Activated T-cell treated with anti-CD3 and anti-CD28 coated beads, Interleukin-2, amount 50 U/mL, for 48 hours (primary cell): ENCODE measurements at places on chromosomes 3 and 15.

- no peak for DNase-seq
Observed at GRCh38 chr3:182212479-182213076, 500.9 kb downstream of the SOX2 start.

GRCh38 chr15:100463515-100463914 is 65.2 kb downstream of the CERS3 start:
- DNase-seq, result no peak

DNA sequence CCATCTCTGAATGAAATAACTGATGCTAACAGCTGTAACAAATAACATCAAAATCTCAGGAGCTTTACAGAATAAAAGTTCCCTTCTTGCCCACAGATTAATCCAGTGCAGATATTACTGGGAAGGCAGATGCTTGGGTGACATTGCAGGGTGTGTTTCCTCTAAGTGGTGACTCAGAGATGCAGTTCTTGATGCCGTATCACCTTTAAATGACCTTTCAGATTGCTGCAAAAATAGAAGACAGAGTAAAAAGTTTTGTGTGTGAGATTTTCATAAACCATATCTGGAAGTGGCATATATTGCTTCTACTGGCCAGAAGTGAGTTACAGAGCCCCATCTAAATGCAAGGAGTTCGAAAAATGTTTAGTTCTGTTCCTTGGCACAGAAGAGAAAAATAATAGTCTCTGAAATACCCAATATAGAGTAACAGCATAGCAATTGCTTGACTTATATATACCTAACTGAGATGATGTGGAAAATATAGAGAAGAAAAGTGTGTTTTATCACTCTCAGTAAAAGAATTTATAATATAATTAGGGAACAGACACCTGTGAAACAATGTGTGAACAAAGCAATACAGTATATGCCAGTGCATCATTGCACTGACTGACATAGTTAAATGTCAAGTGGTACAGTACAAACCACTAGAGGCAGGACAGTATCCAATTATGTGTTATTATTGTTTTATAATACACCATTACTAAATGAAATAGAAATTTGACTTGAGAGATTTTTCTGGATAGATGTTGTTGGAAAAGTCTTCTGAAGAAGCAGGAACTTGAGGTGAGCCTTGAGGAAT is 430.7 kb upstream of the CBLB start:
- DNase-seq, result no peak

DNA sequence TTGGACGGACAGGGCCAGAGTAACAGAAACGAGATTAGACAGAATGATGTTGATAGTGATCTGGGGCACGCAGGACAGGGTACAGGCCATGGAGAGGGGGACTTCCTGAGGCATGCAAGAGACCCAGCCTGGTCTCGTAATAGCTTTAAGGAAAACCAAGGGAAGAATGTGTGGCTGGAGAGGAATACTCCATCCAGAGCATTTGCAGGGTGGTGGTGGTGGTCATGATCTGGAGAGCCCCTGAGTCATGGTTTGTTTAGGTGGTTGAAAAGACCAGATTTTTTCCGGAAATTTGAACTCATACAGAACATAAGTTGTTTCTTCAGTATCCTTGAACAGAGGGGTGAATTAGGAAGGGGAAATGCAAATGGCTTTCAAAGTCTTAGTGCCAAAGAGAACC is 138.5 kb downstream of the DUT start:
- no peak for DNase-seq

GRCh38 chr3:11774296-11774877 is 72.3 kb downstream of the TAMM41 start:
- no peak for DNase-seq

- DNase-seq, result no peak
Observed at GRCh38 chr15:74573987-74574386, 33.0 kb downstream of the ARID3B start.

GRCh38 chr15:48456134-48456533 is 124.9 kb downstream of the DUT start:
- no peak for DNase-seq

DNA sequence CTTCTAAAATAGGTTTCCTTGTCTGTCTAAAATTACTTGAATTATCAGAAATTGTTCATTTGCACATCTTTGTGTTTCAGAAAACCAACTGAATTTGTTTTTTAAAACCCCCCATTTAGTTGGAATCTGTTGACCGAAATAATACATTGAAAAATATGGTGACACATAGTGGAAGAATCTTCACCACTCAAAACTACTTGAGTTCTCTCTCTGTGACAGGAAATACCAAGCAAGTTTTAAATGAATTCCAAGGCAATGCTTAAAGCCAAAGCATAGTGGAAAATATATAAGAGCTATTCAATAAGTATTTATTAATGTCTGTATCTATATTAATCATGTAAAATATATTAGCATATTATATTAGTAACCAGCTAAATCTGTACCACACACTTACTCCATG is 224.9 kb upstream of the COL8A1 start:
- no peak for DNase-seq

DNA sequence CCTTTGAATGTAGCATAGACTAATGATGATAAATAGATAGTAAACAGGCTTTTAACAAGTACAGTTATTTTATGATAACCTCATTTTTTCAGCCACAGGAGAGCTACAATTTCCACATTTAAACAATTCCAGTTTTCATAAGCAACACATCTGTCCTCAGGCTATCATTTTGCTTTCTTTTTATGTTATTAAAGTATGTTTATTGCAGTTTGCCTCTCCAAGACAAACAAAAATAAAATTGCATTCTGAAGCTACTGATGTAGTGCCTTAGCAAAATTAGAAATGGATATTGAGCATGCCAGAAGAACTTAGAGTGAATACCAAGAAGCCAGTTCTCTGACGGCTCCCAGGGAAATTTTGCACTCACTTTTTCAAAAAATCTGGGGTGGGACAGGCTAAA is 140.6 kb upstream of the ABHD17C start:
- no peak for DNase-seq

DNA sequence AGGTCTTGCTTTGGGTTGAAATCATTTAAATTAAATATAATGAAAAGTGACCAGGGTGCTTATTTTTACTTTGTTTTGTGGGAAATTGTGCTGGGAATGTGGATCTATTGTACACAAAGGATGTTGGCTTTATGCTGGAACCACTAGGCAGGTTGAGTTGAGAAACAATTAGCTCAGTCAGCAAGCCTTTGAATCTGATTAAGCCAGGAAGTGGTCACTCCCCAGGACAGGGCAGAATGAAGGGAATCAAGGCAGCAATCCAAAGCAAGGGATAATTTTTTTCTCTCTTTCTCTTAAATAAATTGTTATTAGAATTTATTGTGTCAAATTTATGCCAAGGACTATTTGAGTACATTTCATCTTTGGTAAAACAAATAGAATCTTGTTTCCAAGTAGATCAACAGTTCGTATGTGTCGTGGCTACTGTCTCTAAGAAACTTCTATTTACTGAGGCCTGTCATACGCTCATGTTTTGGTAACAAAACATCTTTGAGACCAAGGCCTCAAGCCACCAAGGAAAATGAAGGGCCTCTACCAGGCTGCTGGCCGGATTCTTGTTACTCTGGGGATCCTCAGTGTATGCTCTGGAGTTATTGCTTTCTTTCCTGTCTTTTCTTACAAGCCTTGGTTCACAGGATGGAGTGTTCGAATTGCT is at the start of gene TMEM212:
TSS of gene TMEM212 (plus strand) at position 486 of the 655 bp plus-strand sequence. CDS start at position 521, 35 bp downstream.
- DNase-seq, result no peak

DNA sequence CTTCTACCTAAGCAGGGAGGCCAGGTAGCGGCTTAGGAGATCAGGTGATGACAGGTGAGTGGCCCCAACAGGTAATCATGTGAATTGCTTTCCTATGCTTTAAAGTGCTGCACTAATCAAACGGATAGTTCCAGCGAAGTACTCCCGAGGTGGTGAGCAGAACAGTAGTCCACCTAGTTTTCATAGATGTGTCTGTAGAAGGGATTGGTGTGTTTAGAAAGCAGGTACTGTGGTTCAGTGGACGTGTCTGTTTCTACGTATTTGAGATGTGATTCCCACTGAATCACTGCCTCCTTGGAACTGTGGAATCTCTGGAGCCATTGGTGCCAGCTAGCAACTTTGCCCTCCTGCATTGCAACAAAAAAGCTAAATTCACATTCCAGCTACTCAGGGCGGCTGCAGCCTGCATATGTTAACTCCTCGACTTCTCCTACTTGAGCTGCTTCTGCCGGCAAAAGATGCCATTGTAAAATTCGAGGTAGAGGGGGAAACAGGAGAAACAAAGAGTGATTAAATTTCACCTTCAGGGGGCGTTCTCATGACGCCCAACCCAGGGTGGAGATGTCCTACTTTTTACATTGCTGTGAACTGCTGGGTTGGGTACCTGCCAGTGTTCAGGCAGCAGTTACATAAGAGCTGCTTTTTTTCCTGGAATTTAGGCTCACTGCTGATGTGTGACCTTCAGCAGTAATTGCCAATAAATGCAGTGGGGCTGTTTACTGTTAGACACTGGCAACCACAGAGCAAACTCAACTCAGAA is 227.3 kb downstream of the ITPR1 start:
- DNase-seq, result no peak

DNA sequence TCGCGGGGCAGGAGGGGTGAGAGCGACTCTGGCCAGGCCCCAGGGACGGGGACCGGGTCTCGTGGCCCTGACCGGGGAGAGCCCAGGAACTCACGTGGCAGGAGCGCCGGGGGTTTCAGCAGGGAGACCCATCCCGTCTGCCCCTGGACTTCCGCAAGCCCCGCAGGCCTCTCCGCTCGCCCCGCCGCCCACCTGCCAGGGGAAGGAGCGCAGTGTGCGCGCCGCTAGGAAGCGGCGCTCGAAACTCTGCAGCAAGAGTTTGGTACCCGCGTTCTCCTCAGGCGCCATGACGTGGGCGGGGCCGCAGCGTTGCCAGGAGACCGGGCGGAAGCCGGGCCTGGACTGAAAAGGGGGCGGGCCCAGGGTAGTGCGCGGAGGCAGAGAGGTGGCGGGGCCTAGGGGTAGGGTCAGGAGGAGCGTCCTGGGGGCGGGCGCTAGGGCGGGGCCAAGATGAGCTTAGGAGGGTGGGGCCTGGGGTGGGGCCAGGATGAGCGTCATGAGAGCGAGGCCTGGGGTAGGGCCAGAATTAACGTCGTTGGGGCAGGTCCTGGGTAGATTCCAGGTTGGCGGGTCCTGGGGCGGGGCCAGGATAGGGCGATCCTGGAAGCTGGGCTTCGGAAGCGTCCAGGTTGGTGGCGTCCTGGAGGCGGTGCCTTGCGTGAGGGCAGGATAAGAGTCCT is 29.7 kb downstream of the ALG1L2 start:
- peak; percentile 98 for DNase-seq

DNA sequence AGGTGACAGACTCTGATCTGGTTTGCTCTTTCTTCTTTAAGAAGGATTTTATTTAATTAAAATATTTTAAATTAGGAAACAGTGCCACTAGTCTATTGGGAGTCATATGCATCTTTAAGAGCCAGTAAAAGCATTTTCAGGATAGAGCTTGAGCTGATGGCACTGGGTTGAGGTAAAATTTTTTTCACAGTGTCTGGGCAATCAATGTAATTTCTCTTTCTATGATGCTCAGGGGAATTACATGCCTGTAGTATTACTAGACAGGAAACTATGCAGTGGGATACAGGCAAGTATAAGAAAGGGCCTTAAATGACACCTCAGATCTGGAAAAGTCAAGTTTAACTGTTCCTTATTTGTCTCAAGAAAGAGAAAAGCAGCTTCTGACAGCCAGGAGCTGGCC is 76.4 kb downstream of the GAP43 start:
- no peak for DNase-seq

DNA sequence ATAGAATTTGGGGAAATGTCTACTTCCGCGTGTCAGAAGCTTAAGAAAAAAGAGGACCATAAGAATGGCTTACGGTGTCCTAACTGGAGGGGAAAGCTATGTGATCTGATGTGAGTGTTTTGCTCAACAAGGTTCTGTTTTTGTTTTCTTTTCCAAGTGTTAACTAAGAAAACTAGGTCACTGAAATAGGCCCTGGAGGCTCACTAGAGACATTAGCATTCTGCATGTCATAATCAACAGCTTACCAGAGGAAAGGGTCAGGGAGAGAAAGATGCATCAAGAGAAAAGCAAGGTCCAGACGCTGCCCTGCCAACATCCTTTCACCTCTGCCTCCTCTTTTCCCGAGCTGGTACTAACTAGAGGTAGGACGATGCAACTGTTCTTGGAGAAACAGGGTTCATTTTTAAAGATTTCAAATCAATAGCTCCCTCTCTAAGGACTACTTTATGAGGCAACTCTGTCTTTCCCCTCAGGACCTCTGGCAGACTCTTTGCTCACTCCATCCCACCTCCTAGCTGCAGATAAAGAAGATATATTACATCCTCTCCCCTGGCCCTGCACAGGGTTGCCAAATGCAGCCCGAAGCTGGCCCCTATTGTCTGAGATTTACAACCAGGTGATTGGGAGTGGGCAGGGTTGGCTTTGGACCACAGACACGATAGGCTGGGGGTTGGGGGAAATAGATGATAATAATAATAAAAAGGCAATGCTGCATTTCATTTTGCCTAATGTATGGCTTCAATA is 209.9 kb upstream of the SLC2A2 start:
- no peak for DNase-seq

- DNase-seq, result no peak
Observed at GRCh38 chr3:172658344-172659245, 52.3 kb downstream of the NCEH1 start.

DNA sequence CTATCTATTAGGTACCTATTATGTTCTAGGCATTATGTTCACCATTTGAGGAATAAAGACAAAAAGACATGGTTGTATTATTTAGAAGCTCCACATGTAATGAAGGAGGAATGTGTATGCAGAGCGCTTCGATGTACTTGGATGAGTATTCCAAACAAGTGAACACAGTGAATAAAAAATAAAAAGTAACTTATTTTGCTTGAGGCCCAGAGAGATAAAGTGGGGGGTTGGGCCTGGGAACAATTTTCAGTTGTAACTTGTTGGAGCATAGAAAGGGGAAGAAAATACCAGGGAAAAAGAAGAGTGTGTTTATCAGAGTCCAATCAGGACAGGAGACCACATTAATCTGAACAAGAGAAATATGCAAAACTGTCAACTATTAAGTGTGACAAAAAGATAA is 445.7 kb upstream of the BCHE start:
- no peak for DNase-seq

DNA sequence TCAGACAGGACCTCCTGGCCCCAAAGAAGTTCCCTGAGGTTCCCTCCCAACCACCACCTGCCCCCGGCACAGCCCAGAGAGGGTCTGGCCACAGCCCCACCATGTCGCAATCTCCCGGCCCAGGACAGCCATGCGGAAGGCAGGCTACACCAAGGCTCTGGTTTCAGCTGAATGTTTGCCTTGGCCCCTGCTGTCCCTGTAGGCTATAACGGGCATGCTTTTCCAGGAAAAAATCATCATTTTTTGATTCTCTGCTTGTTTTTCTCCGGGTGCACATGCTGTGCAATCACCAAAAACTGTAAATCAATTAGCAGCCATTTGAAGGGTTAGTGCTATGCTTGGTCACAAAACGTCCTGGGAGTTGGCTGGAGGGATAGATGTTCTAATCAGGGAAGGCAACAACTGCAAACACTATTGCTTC is 142.7 kb upstream of the IGF1R start:
- no peak for DNase-seq

DNA sequence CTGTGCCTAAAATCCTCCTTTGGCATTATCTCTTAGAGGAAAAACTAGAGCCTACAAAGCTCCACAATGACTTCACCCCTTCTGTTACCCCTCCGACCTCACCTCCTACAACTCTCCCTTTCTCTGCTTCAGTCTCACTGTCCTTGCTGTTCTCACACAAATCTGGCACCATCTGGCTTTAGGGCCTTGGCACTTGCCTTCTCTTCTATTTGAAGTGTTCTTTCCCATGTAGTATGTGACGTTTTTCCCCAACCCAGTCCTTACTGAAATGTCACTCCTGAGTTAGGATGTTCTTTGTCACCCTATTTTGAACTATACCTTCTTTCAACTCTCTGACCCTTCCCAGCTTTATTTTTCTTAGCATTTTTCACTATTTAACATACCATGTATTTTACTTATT is 8.7 kb downstream of the STX19 start:
- no peak for DNase-seq

- DNase-seq, result no peak
Observed at GRCh38 chr3:165903885-165904630, 66.8 kb upstream of the BCHE start.
